ENCODE measurements at places on chromosomes 4 and X.
A peak's percentile ranks its signal among the peaks of the same experiment; 100 is the strongest.

DNA sequence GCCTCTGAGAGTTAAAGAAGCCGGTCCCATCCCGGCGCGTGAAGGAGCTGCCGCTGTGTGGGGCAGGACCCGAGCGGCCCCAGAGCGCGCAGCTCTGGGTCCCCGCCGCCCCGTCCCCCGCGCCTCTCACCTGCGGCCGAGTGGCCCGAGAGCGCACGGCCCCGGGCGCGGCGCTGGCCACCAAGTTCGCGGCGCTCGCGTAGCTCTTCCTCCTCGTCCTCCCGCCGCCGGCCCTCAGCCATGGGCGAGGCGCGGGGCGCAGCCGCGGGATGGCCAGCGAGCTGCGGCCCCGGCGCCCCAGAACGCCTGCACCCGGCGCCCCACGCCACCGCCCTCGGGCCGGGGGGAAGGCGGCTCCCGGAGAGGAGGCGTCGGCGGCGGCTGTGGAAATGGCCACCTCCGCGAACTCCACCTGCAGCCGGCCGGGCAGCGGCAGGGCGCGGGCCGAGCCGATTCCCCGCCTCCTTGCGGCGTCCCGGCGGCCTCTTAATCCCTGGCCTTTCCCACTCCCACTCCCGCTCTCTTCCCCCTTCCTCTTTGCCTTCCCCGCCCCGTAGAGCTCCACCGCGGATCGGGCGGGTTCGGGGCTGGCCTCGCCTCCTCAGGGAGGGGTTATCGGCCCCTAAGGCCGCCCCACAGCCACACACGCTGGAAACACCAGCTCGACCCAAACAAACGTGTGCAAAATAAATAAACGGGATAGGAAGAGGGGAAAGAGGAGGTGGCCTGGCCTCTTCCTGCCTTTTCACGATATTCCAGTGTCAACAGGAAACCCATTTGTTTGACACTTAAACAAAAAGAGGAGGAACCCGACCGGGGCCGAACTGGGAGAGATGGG lies at the start of gene SH3D19:
TSS of gene SH3D19 (minus strand) at position 495 of the 838 bp plus-strand sequence. CDS start at position 242, 253 bp downstream.
- peak; percentile 1 for DNase-seq

GRCh38 chr4:165874791-165875371 lies 1.8 kb downstream of the TLL1 start:
- DNase-seq, result no peak

GRCh38 chrX:19798423-19798822 lies 89.0 kb downstream of the SH3KBP1 start:
- no peak for DNase-seq

GRCh38 chrX:109890910-109891502 lies 111.9 kb upstream of the TMEM164 start:
- DNase-seq, result peak; percentile 3

DNA sequence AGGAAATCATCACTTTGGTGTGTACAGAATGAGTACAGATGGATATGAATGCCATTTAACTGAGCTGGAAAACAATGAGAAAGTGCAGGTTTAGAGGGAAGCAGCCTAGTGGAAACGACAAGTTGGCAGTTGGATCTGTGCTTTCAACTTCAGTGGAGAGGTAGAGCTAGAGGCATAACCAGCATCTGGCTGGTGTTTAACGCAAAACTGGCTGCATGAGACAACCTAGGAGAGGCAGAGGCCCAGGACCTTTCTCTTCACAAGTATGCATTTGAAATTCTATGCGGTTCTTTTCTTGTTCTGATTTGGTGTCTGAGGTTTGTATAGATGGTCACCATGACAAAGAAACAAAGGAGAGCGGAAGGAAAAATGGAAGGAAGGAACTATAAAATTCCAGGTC lies 63.1 kb downstream of the ANXA5 start:
- DNase-seq, result no peak

DNA sequence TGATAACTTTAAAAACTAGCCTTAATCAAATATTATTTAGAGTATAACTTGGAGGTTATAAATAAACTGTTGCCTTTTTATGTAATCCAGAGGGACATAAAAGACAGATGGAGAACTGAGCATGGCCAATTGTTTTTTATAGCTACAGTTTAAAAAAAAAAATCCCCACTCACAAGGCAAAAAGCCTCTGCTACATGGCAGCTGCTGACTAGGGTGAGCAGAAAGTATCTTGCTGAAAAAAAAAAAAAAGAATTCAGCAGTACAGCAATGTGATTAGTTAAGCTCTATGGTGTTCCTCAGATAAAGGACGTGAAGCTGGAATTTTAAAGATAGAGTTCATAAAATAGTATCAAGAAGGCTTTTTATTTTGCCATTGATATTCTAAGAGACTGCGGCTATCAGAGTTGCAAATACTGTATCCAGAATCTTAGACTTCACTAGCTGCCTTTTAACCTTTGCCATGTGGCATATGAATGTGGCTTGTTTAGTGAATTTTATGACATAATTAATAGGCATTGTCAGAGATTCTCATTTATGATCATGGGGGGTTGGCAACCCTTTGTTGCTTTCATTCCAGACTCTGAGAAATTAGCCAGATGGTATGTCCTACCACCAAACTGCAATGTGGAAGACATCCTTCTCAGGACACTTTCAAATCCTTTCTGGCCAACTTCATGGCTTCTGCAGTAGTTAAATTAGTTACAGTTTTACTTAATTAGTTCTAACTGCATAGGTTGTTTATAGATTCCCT lies 498.0 kb downstream of the STPG2 start:
- no peak for DNase-seq

DNA sequence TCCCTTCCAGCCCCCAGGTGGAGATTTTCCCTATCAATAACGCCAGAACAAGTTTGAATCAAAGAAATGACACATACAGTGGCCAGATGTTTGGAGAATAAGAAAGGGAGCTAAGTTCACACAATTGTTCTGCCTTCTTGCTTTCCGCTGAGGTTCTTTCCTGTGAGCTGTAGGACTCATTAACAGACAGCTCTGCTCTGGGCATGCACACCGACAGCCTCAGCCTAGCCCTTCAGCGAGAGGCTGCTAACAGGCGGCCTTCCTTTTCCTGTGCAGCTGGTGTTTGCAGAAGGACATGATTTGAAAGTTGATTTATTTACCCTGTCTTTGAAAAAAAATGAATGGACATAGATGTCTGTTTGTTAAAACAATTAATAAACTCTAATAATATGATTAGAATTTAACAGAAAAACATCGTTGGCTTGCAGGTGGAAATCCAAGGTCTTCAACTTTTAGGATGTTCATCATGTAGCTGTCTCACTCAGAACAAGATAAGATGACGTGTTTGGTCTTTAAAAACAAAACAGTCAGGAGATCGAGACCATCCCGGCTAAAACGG lies 183.3 kb downstream of the KDR start:
- DNase-seq, result no peak

DNA sequence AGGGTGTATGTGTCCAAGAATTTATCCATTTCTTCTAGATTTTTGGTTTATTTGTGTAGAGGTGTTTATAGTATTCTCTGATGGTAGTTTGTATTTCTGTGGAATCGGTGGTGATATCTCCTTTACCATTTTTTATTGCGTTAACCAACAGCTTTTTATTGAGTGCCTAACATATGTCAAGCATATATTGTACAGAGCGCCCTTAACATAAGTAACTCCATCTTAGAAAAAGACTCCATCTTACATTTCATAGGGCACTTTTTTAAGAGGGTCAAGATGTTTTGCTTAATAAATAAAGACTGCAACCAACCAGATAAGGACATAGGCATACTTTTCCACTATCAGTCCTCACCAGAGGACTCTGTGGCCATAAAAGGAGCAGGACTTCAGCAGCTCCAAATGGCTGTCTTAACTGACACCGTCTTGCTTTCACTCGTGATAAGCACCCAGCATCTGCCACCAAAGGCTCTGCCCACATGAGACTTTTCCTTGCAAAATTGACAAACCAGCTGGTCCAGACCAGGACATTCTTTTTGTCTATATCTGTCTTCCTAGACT lies 75.0 kb downstream of the HS6ST2 start:
- no peak for DNase-seq

DNA sequence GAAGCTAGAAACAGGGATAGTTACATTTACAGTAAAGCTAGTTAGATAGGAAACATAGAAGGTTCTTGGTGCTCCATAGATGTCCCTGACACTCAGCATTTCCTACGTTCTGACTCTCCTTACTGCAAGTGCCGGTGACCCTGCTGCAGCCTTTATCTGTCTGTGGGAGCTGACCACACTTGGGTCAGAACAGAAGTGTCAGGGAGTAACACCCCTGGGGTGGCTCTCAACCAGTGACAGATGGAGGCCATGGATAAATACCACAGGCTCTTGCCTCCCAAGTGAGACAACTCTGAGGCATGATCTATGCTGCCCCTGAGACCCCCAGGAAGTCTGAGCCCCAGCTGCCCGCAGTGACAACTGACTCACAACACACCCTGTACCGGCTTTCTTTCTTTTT lies 69.8 kb downstream of the ANXA3 start:
- no peak for DNase-seq

- no peak for DNase-seq
Measured at GRCh38 chrX:33324099-33324498, 112.8 kb upstream of the DMD start.

DNA sequence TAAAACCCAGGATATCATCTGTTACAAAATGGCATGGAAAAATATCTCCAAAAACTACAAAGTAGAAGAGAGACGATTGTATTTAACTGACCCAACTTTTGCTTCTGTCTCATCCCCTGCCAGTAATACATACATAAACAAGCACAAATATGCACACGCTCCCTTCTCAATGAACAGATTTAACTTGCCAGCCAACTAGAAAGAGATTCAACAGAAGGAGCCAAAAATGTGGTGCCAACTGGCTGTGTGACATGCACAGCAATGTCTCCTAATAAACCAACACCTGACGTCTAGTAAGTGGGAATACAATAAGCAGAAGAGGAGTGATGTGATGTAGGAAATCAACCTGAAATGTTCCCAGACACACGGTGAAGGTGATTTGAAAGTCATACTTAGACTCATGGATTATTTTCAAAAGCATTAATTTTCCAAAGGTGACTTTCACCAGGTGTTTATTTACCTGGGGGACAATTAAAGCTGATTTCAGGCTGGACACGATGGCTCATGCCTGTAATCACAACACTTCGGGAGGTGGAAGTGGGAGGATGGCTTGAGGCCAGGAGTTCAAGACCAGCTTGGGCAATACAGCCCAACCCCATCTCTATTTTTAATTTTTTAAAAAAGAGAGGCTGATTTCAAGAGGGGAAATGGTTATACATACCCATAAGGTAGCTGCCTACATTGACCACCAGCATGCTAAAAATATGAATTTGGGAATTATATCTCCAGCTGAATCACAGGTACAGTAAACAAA lies 33.7 kb downstream of the SH3RF1 start:
- DNase-seq, result no peak

DNA sequence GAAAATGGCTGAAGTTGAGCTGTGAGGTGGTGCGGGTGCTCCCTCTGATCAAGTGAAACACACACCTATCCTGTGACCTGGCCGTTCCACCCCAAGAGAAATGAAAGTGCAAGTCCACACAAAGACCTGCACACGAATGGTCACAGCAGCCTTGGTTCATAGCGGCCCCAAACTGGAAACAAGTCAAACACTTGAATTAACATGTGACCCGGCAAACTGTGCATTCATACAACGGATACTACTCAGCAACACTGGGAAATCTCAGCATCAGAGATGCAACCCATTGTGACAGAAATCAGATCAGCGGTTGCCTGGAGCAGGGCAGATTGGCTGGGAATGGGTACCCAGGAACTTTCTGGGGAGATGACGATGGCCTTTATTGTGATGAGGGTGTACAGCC lies 7.6 kb downstream of the G6PD start:
- no peak for DNase-seq

DNA sequence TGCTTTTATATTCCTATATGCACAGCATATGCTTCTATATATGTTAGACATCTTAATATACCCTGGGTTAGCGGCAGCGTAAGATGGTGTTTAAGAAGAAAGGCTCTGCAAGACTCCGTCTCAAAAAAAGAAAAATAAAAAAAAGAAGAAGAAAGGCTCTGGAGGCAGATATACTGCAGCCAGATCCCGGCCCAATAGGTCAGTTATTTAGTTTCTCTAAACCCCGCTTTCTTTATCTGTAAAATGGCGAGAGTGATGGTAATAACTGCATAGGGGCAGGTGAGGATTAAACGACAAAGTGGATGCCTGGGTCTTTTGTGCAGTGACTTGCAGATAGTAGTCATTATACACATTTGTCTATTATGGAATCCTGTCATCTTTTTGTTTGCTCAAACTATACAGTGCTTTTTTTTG lies 115.2 kb downstream of the NAA11 start:
- DNase-seq, result no peak

DNA sequence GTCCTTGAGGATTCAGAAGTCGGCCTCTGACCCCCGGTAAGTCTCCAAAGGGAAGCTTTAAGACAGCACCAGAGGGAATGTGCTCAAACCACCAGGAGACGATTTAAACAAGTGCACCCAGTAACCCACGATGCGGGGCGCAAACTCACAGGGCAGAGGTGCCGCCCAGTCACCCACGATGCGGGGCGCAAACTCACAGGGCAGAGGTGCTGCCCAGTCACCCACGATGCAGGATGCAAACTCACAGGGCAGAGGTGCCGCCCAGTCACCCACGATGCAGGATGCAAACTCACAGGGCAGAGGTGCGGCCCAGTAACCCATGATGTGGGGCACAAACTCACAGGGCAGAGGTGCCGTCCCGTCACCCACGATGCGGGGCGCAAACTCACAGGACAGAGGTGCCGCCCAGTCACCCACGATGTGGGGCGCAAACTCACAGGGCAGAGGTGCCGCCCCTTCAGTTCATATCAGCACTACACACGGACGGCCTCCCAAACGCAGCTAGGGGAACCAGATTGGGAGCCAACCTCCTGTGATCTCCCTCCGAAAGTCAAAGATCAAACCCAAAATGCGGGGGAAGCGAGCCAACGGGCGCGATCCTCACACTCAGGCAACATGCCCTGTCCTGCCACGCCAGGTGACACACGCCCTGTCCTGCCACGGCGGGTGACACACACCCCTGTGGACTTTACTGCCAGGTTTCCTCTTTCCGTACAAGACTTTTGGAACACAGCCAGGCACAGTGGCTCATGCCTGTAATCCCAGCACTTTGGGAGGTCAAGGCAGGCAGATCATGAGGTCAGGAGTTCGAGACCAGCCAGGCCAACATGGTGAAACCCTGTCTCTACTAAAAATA lies 11.3 kb downstream of the PPP2R3B start:
- DNase-seq, result no peak

DNA sequence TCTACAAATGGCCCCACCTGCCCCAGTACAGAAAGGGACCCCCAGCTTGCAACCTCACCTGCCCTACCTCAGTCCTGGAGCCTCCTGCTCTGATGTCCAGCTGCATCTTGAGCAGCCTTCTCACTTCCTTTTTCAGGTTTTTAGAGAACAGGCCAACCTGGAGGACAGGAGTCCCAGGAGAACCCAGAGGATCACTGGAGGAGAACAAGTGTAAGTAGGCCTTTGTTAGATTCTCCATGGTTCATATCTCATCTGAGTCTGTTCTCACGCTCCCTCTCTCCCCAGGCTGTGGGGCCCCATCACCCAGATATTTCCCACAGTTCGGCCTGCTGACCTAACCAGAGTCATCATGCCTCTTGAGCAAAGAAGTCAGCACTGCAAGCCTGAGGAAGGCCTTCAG lies 3.6 kb downstream of the MAGEA11 start:
- no peak for DNase-seq

- no peak for DNase-seq
Measured at GRCh38 chrX:24398766-24399165, 38.3 kb downstream of the SUPT20HL1 start.

Data from NCI-H187 (cell line).